Posterior cingulate gyrus (tissue), 11 donors: ENCODE measurements at places on chromosomes 5 and 9.

- no peak for DNase-seq
These were observed 31.6 kb downstream of the PRLR start for GRCh38 chr5:35198686-35199085.

DNA sequence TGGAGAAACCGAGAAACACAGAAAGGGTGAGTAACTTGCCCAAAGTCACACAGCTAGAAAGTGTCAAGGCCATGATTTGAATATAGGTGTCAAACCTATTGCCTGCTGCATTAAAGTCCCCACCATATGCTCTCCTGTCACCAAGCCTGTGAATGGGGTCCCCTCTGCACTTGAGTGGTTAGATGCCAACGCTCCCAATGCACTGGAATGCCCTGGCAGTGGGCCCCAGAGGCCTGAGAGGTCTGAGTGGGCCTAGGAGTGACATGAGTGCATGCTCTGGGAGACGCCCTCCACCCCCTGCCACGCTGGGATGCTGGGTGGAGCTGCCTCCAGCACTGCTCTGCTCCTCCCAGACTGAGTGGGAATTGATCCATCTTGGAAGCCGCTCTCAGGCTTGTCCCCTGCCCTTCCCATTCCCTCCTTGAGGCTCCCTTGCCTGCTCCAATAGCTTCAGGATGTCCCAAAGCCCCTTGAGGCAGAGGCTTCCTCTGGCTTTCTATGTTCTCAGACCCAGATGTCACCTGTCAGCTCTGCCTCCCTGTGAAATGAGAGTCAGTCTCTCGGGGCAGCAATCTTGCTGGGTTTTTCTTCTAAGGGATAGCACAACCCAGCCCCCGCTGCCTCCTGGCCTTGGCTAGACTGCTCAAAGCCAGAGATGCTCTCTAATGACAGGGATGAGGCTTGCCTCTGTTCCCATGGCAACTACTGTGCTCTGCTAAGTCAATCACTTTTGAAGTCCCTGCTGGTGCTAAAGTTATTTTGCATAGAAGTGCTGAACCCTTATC lies 6.6 kb upstream of the ARSI start:
- DNase-seq: no peak

- DNase-seq: no peak
These were observed 106.2 kb upstream of the EMB start for GRCh38 chr5:50547303-50547702.

DNA sequence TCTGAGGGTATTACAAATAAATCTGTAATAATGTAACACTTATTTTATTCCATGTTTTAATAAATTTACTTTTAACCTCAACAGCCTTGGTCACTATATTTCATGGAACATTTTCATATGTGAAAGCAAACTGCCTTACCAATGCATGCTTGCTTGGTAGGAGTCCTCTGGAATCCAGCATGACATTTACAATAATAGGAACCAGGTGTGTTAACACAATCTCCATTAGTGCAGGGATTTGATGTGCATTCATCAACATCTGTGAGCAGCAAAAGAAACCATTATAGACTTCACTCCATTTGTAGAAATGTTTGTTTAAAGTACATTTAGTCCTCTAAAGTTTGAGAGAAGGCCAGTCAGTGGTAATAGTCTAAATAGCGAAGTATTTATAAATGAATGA lies 159.4 kb downstream of the FBN2 start:
- no peak for DNase-seq

DNA sequence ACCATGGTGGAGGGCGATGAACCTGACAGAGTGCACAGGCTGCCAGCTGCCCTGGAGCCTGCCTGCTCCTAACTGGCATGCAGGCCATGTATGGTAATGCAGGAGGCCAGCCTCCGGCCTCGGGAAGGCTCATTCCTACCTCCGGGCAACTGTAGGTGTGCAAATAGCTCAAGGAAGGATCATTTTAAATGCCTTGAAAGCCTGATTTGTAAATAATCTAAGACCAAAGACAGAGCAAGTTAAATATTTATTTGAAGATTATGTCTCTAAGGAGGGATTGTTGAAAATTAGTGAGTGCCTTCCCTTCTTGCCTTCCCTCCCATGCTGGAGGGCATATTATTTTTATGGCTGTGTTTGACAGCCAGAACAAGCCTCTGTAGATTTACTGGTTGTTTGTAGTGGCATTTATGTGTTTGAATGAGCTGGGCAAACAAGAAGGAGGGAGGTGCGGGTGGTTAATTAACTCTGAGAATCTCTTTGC lies 285.7 kb upstream of the TUT7 start:
- DNase-seq: no peak

DNA sequence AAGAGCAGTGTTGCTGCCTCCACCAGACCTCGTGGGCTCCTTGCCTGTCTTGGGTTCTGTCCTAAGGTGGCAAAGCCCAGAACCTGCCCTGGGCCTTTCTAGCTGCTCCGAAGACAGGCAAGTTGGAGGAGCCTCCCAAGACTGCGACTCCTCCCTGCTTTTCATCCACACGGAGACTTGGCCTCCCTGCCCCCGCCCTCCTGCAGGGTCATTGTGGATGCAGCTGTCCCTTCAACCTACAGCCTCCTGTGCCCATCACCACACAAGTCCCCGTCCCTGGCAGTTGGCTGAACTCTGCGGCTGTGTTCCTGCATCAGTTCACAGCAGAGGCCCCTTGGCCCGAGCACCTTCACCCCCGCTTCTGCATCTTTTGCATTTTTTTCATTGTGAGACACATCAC lies 59.2 kb downstream of the WNK2 start:
- DNase-seq: no peak

- DNase-seq: no peak
These were observed 9.9 kb downstream of the ERGIC1 start for GRCh38 chr5:172843825-172844576.
